T-helper 1 cell treated with Interleukin-12 subunit alpha and Interleukin-12 subunit beta and Interleukin-4 antibody, amounts not matched to agents 30 ng/mL and 1 ng/mL, for 36 hours (primary cell): ENCODE measurements at places on chromosomes 16 and 17. TPM values are rescaled to one million over a fixed set of nuclear protein-coding genes. Genes with fewer than 3 reads are reported as not detected.

Gene KRTAP2-2
- total RNA-seq, result not detected in 2 replicates

Gene IFI35
- 152 and 171 TPM in 2 replicates for total RNA-seq

Gene MYH13
- not detected in 2 replicates for total RNA-seq

Gene TBC1D3I
- total RNA-seq, result 0.69 and 2.6 TPM in 2 replicates

Gene STH
- not detected in 2 replicates for total RNA-seq

Gene PRSS27
- 0.88 and 1.4 TPM in 2 replicates for total RNA-seq

Gene PPP1R9B
- 179 and 183 TPM in 2 replicates for total RNA-seq

Gene FGF11
- total RNA-seq, result 15.0 and 15.4 TPM in 2 replicates

Gene MYLK3
- total RNA-seq, result 0.22 TPM in 2 replicates

Gene CDR2L
- 0.20 and 0.24 TPM in 2 replicates for total RNA-seq

Gene SDR42E2
- 0.10 and 0.20 TPM in 2 replicates for total RNA-seq

Gene MAPT
- 0.10 and 0.25 TPM in 2 replicates for total RNA-seq

Gene KRT24
- total RNA-seq, result not detected in 2 replicates

Gene SLC12A3
- total RNA-seq, result not detected in 2 replicates

Gene PHF23
- 61.5 and 67.3 TPM in 2 replicates for total RNA-seq

Gene TERB1
- 0.17 TPM in 1 of 2 replicates, not detected in the other for total RNA-seq

Gene ADGRG3
- not detected in 2 replicates for total RNA-seq

Gene DNASE1L2
- 3.1 and 3.2 TPM in 2 replicates for total RNA-seq

Gene TOX3
- total RNA-seq, result not detected in 2 replicates

Gene CD19
- total RNA-seq, result not detected in 2 replicates

Gene IRF8
- total RNA-seq, result 16.9 and 17.5 TPM in 2 replicates

Gene NPIPA3
- total RNA-seq, result 1.8 and 4.0 TPM in 2 replicates

Gene LITAFD
- not detected in 2 replicates for total RNA-seq
